ENCODE measurements at places on chromosomes 4 and X.

DNA sequence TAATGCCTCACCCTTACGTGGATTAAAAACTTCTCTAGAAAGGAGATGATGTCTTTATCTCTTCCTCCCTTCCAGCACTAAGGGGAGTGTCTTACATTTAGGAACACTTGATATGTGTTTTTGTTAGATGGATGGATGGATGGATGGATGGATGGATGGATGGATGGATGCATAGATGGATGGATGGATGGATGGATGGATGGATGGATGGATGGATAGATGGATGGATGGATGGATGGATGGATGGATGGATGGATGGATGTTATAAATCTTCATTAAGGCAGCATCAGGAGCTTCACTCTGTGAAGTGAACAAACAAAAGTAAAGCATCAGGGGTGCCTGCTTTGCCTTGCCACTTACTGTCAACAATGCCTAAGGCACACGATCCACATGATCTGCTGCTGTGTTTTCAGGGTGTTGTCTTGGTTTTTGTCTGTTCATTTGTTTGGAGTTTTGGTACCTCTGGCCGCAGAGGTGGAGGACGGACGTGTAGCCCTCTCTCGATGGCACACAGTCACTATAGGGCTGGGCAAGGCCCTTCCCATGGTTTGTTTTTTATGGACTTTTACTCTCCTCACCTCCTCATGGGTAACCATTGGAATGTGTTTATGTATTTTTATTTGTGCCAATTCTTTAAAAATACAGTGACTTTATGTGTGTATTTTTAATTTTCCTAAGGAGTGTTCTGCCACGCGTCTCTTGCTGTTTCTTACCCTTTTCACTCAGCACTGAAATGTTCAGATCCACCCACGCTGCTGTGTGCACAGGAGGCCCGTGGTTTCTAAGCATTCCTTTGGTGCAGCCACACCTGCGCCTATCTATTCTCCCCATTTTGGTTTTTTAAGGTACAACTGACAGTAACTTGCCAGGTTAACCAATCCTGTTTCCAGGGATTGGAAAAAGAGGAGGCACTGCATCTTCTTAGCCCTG is 91.8 kb upstream of the ENPP6 start:
- no peak for DNase-seq

- no peak for DNase-seq
Measured at GRCh38 chr4:25343671-25344070, 31.1 kb downstream of the ZCCHC4 start.

- no peak for DNase-seq
Measured at GRCh38 chr4:27001398-27002164, 140.9 kb downstream of the STIM2 start.

- no peak for DNase-seq
Measured at GRCh38 chr4:121958777-121959176, 6.9 kb upstream of the TRPC3 start.

- DNase-seq, result no peak
Measured at GRCh38 chr4:116027311-116027710, 913.9 kb upstream of the NDST4 start.

DNA sequence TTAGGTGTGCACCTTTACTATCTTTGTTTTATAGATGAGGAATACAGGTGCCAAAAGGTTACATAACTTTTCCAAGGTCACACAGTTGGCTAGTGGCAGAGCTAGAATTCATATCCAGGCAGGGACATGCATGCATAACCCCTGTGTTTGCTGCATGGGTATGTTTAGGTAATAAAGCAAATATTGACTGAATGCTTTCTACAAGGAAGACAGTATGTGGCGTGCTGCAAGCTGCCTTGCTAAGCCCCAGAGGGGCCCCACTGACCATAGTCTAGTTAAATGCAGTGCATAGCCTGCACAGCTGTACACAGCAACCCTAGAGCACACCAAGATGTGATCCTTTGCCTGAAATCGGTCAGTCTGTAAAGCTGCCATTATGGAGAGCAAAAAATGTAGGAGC is 320.5 kb upstream of the IGFBP7 start:
- no peak for DNase-seq

DNA sequence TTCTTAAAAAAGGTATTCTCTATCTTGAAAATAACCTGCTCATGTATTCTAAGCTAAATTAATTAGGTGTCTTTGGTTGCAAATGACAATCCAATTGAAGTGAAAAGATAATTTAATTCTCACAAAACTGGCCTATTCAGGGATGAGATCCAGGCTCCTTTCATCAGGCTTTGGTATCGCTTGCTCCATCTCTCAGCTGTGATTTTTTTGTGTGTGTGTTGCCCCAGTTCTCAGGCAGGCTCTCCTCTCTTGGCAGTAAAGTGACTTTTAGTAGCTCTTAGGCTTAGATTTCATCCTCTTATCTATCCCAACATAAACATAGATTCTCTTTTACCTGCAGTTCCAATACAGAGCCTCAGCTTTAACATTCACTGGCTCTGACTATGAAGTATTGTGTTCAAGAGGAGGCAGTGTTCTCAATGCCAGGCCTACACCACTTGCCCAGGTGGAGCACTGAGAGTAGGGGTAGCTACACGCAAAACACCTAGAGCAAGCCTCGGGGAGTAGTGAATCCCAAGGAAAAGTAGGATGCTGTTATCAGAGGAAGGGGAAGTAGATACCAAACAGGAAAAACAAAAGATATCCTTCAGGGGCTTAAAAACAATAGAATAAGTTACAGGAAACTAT is 392.4 kb upstream of the ATOH1 start:
- no peak for DNase-seq

DNA sequence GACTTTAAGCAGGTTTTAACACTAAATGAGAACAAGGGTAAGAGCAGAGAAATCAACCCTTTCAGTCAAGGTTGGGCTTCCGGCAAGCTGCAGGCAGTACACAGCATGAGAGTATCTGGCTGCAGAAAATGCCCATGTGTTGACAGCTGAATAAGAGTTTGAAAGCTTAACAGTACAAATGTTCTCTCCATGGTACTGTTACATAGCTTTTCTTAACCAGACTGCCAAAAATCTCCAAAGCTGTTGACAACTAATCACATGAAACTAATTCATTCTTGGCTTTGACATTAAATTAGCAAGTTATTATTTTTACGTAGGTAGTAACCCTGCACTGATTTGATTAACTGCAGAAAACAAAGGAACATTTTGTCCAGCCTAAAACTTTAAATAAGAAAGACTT is 153.5 kb downstream of the SLC10A7 start:
- no peak for DNase-seq

- DNase-seq, result no peak
Measured at GRCh38 chrX:10254739-10255138, 98.0 kb downstream of the CLCN4 start.

- DNase-seq, result no peak
Measured at GRCh38 chrX:37776987-37777325, 2.9 kb upstream of the CYBB start.

DNA sequence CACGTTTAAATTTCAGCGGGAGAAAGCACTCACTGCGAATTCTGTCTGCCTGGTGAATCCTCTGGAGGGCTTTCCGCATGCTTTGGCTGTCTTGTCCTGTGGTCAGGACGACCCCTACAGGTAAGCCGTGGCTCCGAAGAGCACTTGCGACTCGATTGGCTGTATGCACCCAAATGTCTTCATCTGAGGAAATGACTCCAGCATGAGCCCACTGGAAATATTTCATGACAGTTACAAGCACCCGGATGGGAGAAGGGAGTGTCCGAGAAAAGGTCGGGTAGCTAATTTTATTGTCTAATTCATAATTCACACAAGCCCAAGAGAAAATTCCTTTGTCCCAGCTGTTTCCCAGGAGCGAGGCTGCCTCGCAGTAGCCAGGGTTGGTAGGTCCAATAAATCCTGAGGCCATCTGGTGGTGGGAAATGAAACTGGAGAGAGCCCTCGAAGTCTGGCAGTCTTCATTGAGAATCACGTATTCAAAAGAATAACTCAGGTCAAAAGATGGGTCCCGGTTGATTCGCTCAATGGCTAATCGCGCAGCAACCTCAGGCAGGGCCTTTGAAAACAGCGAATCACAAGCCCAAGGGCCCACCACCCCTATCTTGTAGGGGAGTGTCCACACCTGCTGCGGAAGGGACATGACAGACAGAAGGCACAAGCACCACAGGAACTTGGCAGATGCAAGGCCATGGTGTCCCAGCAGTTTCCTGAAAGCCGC is 6.6 kb downstream of the GUCY2F start:
- DNase-seq, result no peak

GRCh38 chr4:143359644-143360193 is 23.0 kb downstream of the GAB1 start:
- no peak for DNase-seq

GRCh38 chrX:43718081-43718480 is 62.0 kb downstream of the MAOA start:
- DNase-seq, result no peak

DNA sequence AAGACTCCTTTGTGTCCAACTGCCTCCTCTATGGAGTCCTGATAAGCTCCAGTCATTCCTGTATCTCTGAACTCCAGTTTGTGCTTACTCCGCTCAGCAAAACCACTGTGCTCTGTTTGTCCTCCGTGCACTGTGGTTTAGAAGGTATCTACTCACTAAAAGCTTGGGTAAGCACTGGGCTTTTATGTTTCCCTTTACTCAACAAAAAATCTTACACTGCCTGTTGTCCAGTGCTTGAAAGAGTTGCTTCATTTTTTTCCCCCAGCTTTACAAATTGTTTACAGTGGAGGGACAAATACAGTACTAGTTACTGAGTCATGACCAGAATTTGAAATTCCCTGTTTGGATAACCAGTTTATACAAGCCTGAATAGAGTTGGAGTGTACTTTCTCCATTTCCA is 545.3 kb upstream of the FAT1 start:
- DNase-seq, result no peak

- no peak for DNase-seq
Measured at GRCh38 chr4:179626687-179627086, 2184.4 kb upstream of the AGA start.

GRCh38 chrX:44815681-44816080 is 28.1 kb upstream of the DUSP21 start:
- DNase-seq, result no peak
